Endothelial cell (in vitro differentiated cells): ENCODE measurements at places on chromosomes 4 and X.

- DNase-seq = no peak
Measured at GRCh38 chr4:100493756-100494155, 24.1 kb downstream of the EMCN start.

DNA sequence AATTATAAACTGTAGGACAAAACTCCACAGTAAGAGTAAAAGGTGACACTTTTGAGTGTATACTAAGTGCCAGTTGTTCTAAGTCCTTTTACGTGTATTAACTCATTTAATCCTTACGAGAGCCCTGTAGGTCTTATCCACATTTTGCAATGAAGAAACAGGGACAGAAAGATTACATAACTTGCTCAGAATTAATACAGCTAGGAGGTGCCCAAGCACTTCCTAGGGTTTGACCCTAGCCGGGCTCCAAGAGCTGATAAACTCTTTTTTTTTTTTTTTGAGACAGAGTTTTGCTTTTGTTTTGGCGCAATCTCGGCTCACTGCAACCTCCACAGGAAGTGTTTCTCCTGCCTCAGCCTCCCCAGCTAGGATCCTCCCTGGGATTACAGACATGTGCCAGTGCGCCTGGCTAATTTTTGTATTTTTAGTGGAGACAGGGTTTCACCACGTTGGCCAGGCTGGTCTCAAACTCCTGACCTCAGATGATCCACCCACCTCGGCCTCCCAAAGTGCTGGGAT is 110.4 kb downstream of the UBE2K start:
- DNase-seq = no peak

DNA sequence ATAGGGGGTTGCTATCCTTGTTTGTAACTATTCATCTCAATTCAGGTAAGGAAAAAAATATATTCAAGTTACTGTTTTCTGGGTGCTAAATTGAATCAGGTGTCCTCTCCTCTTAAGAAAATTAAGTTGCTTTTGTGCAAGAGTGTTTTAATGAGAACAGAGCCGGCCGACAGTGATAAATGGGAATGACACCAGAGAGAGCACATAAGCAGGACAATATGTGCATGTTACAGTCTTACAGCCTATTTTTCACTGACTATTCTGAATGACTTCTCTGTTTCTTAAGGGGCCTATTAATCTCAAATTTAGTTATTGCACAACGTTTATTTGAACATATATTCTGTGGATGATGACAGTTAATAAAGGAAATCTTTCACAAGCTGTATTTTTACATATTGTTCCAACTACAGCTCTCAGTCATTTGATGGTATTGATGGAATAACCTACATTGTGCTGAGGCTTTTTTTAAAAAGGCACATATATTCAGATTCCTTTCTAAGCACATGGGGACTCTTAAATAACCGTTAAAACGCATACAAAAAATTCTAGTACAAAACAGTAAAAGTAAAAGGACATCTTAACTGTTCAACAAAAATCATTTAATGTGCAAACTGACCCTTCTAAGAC is 68.4 kb downstream of the SLC10A7 start:
- no peak for DNase-seq

DNA sequence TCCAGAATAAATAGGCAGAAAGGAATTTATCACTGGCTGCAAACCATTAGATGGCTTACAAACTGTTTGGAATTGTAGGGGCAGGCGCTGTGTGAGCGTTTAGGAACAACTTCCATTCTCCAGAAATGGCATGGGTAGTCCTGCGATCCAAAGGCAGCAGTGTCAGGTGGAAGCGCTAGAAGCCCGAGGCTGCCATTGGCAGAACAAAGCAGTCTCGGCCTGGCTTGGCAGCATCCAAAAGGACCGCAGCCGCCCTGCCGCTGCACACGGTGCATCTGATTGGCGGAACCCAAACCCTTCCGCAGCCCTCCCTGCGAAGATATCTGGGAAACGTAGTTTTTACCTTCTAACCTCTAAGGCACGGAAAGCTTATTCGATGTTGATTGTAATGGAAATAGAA is 23.6 kb upstream of the YTHDC1 start:
- DNase-seq = peak; percentile 61

GRCh38 chrX:123450222-123450621 is 266.1 kb downstream of the GRIA3 start:
- peak; percentile 4 for DNase-seq

DNA sequence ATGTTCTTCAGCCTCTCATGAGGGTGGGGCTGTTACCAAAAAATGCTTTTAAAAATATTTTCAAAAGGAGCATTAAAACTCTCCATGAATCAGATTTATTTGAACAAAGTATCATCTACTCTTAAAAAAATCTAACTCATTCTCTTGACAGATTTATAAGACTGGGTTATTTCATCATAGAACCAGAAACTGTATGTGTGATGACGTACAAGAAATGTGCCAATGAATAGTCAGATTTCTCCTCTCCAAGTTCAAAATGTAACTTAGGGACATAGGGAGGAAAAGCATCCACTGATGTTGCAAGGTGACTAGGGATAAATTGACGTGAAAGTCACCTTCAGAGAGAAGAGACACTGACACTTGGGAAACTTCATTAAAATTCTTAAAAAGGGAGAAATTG is 89.1 kb upstream of the CLNK start:
- DNase-seq = no peak
